ENCODE measurements at places on chromosomes 2 and 18.

GRCh38 chr2:15981646-15982045 is 41.3 kb downstream of the MYCN start:
- DNase-seq = no peak

DNA sequence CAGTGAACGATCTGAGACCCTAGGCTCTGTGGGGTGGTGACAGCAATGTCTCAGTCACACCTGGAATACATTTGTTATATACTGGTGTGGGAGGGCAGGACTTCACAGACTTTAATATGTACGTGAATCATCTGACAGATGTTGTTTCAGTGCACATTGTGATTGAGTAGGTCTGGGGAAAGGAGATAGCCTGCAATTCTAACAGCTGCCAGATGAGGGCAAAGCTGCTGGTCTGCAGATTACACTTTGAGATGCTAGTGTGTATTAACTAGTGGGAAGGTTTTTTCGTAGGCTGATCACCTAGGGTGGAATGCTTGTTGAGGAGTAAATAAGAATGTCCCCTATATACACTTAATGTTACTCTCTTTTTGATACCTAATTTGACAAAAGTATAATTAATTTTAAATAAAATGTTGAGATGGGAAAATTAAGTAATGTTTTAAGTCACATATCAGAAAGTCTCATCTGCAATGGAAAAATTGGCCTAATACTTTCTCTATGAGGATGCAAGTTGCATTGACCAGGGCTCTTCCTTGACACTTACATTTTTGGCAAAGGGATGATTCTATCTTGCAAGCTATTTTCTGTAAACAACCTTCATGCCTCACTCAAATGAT is 496.9 kb upstream of the HNMT start:
- peak; percentile 53 for DNase-seq

DNA sequence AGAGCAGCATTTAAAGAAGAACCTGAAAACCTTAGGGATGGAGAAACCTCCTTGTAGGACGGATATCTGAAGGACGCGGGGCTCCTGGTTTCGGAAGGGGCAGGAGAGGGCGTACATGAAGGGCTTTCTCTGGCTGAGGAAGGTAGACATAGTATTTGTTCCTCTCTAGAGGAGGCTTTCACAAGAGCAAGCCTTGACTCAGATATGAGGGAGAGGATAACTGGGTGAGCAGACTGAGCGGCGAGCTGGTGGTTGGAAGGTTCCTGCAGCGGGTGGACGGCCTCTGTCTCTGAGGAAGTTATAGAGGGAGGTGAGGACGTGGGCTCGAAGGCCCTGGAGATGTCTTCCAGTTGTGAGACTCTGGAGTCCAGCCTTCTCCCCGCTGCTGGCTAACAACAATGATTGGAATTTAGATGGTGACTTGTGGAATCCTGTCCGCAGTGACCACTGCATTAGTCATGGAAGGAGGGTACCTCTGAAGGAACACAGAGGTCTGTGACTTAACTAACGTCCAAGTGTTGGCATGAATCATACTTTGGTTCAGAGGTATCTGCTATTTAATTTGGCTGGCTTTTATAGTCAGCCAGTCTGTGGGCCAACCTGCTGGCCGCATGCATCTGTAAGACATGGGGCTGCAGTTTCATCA is 80.9 kb downstream of the ASAP2 start:
- DNase-seq = peak; percentile 98

- DNase-seq = no peak
Observed at GRCh38 chr18:62399781-62400308, 74.7 kb downstream of the TNFRSF11A start.

DNA sequence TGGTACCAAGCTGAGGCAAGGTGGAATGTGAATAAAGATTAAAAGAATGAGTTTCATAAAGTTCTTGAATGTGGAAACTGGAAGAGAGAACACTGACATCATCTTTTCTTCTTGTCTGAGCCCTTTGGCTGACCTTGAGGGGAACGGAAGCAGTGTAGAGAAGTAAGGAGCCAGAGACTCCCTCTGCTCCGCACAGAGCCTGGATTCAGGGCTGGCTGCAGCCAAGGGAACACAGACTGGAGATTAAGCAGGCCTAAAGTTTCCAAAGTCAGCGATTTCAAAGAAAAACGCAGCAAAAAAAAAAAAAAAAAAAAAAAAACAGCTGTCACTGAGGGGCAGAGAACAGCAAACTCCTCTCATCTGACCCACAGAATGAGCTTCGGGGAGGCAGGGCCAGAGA is 19.3 kb upstream of the ALK start:
- DNase-seq = no peak

DNA sequence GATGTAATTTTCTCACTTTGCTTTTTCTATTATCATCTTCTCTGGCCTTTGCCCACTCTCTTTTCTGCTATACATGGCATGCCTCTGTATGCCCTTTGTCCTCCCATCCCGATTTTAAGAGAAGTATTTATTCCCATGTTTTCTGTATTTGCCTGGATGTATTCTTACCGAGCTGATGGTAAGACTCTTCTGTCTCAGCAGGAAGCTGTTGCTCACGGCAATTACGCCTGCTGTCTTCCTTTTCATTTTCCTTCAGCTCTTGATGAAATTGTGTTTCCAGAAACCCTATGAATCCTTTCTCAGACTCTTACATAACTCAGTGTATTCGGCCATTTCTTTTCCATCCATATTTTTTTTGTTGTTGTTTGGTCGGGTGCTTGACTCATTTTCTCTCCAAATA is 121.6 kb downstream of the SP3 start:
- no peak for DNase-seq

GRCh38 chr2:195586062-195586714 is 70.8 kb upstream of the SLC39A10 start:
- DNase-seq = no peak

GRCh38 chr2:85309699-85310321 is 18.0 kb downstream of the TGOLN2 start:
- DNase-seq = no peak

- no peak for DNase-seq
Observed at GRCh38 chr2:88832311-88832991, 141.0 kb downstream of the RPIA start.

GRCh38 chr2:241413929-241414580 is 58.0 kb downstream of the FARP2 start:
- DNase-seq = peak; percentile 1

GRCh38 chr2:96838345-96839292 is 5.2 kb downstream of the ANKRD23 start:
- no peak for DNase-seq

- DNase-seq = no peak
Observed at GRCh38 chr2:21559351-21559750, 435.6 kb downstream of the TDRD15 start.

- no peak for DNase-seq
Observed at GRCh38 chr18:55249550-55249949, 290.3 kb upstream of the CCDC68 start.

DNA sequence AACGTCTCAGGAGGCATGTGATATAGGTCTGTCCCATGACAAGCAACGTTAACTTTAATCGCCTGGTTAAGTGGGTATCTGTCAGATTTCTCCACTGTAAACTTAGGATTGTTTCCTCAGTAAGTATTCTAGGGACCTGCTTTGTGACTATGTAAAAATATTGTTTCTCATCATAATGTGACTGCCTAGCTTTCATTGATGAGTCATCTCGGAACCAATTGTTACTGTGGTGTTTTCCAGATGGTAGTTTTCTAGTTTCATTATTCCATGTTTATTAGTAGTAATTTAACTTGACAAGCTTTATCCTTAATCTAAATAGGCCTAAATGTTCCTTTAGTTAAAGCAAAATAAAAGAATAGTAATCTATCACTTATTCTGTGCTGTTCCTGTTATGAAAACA is 28.2 kb upstream of the GATA6 start:
- no peak for DNase-seq

- no peak for DNase-seq
Observed at GRCh38 chr2:26620031-26620605, 21.0 kb downstream of the CIB4 start.

DNA sequence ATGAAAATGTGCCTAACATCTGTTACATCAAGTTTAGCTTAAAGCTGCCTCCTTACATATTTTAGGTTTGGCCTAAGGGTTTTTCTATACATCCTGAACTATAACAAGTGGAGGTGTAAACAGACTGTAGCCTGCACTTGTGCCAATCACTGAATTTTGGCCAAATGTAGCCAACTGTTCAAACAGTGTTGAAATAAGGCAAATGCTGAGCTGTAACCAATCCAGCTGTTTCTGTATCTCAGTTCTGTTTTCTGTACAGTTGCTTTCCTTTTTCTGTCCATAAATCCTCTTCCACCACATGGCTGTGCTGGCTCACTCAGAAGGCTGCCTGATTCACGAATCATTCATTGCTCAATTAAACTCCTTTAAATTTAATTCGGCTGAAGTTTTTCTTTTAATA is 19.2 kb upstream of the CAPN13 start:
- no peak for DNase-seq

- DNase-seq = no peak
Observed at GRCh38 chr2:239321596-239322415, 79.0 kb downstream of the HDAC4 start.

GRCh38 chr2:219243291-219243761 is 1.9 kb downstream of the GLB1L start:
- no peak for DNase-seq

- peak; percentile 20 for DNase-seq
Observed at GRCh38 chr2:147355706-147356105, 489.1 kb upstream of the ACVR2A start.

- no peak for DNase-seq
Observed at GRCh38 chr18:45136381-45137086, 455.8 kb downstream of the SETBP1 start.

- no peak for DNase-seq
Observed at GRCh38 chr18:76318607-76319006, 176.4 kb downstream of the ZNF516 start.

DNA sequence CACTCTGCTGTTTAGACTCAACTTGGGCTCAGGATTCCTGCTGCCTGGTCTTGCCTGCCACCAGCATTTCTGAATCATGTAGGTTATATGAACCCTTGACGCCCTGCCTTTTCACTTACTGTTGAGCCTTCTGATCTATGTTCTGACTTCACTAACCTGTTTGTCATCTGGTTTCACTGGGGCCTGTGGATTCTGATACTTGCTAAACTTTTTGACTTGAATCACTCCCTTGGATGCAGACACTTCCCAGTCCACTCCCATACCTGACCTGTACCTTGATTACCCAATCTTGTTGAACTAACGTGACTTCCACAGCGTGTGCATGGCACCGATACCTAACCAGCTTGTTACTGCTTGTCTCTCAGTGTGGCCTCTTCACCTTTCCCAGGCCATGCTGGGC is 35.6 kb upstream of the SPAG16 start:
- DNase-seq = no peak

DNA sequence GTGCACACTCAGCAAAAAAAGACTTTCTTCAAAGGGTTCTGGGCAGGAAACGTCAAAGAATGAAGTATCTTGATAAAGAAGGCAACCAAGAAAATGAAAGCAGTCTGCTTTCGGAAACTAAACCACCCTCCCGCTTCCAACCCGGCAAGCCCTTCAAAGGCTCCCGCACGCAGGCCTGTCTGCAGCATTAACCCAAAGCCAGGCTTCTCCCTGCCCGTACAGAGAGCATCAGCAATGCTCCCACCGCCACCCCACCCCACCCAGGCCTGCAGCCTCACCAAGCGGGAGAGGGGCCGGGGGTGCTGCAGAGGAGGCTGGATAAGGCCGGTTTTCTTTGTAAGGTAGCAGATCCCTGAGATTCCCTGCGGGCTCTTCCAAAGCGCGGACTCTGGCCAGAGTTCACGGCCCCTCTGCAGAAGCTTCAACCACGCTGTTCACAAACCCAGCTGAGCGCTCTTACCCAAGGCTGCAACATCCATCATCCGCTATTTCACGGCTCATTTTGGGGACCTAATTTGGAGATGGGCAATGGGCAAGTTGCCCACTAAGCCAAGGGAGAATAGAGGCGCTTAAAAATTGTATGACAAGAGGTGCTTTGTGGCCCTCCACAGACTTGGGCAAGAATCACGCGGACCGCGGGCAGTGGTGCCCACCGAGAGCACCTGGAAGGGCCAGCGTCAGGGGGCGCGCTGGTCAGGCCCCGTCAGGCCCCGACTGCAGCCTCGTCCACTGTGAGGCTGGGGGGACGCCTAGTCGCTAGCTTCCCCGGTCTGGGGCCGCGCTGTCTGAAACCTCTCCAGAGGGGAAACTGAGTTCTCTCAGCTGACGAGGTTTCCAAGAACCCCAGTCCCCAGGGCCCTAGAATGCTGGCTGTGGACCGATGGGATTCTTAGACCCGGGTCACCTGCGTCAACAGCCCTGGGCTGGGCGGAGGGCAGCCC is 225.4 kb upstream of the ID2 start:
- no peak for DNase-seq

DNA sequence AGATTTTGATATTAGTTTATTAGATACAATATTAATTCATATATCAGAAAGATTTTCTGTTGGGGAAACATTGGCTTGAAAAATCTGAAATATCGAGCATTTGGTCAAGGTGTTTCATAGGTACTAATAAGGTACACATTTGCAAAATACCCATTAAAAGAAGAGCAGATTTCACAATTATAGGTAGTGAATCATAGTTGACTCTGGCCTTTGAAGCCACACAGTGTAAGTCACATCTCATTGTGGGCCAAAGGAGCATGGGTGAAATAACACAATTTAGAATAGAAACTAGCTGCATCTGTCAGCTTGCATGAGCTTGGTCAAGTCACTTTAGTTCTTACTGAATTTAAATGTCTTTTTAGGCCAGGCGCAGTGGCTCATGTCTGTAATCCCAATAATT is 4.9 kb downstream of the KDM3A start:
- DNase-seq = no peak

- DNase-seq = no peak
Observed at GRCh38 chr2:230636684-230637271, 75.9 kb upstream of the CAB39 start.

- DNase-seq = no peak
Observed at GRCh38 chr18:31609886-31610285, 18.2 kb downstream of the TTR start.

- peak; percentile 59 for DNase-seq
Observed at GRCh38 chr2:20050646-20051531, 539 bp downstream of the LAPTM4A start.

DNA sequence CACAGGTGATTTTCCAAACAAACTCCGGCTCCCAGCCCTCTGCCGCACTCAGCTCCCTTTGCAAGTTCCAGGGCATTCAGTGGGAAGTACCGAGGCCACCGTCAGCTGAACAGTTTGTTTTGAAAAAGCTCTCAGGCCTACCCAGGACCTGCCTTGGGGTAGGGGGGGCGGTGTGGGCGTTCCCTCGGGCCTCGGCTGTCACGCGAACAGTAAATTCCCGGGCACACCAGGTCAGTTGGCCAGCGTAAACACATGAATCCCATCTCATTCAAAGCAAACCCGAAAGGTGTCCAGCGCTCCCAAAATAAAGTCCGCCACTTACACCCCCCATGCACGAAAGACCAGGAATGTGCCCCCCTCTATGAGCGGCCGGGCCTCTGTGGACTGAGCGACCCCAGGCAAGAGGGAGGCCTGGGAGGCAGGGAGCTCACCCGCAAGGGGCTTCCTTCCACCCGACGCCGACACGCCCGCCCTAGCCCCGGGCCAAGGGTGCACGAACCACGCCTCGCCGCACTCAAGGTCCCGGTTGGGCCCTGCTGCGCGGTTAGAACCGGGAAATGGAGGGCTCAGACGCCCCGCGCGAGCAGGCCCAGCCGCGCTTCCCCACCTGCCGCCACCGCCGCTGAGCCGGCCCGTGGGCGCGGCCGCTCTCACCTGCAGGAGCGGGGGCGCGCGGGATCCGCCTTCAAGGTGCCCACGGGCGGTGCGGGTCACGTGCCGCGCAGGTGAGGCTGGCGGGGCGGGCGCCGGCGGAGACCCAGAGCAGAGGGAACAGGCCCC is at the start of gene WDSUB1:
TSS of gene WDSUB1 (minus strand) at position 775 of the 780 bp plus-strand sequence. CDS start 3,634 bp downstream, outside the sequence.
- DNase-seq = peak; percentile 42
